ENCODE measurements at places on chromosomes 16 and 17.

- DNase-seq, result no peak
Measured at GRCh38 chr17:30333503-30334360, at the start of gene TMIGD1. TMIGD1 (minus strand) TSS chr17:30334057; CDS start chr17:30332133, 1,924 bp downstream.

DNA sequence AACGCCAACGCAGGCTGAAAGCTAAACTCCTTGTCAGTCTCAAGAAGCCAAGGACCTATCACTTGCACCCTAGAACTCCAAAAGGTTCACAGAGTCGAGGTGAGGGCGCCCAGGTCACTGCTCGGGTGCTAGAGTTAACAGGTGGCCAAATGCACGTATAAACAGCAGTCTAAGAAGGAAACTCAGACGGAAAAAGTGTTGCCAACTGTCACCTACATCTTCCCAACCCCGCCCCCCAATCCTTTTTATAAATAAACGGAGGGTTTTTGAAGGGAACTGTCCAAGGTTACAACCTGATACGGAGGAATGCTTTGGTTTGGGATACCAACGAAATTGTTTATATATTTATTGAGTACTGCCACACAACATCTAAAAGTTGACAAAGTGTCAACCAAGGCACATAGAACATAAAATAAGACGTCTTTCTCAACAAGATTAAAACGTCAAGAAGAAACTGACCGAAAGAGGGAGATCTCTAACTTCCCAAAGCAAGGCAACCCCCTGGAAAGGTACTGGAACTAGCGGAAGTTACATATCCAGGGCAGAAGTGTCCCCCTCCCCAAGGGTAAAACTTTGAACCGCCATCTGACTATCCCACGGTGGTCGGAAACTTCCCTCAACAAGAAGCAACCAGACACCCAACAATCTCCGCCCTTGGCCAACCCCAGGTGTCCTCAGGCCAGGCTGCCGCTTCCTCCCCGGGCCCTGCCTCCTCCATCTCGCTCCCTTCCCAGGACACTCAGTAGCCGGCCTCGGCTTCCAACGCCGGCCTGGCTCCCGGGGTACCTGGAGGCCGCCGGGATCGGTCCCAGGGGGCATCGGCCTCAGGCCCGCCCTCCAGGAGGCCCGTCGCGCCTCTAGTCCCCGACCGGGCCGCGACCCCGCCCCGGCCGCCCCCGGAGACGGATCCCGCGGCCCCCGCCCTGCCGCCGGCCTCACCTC is 982 bp downstream of the SPAG9 start:
- DNase-seq, result peak; percentile 22

DNA sequence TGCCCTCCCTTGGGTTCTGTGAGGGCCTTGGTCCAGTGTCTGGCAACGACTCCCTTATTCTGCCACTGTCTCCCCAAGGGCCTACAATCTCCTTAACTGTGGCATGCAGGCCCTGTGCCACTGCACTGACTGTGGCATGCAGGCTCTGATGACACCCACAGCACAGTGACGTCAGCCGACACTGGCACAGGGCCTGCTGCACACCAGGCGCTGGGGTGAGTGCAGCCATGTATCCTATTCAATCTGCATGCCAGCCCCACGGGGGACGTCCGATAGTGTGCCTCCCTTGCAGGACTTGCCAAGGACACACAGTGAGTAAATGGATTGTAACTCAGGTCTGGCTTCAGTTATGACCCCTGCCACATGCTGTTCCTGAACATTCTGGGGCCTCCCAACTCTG is 39.8 kb upstream of the RASD1 start:
- no peak for DNase-seq

GRCh38 chr16:54049591-54050458 is 236.8 kb downstream of the IRX3 start:
- no peak for DNase-seq

GRCh38 chr17:64424324-64424849 is 24.5 kb upstream of the MILR1 start:
- no peak for DNase-seq

GRCh38 chr17:71032746-71033273 is 863.5 kb downstream of the KCNJ2 start:
- DNase-seq, result no peak

- no peak for DNase-seq
Measured at GRCh38 chr17:20105539-20106280, 96.6 kb downstream of the SPECC1 start.
